ENCODE measurements at places on chromosomes 4 and X.

DNA sequence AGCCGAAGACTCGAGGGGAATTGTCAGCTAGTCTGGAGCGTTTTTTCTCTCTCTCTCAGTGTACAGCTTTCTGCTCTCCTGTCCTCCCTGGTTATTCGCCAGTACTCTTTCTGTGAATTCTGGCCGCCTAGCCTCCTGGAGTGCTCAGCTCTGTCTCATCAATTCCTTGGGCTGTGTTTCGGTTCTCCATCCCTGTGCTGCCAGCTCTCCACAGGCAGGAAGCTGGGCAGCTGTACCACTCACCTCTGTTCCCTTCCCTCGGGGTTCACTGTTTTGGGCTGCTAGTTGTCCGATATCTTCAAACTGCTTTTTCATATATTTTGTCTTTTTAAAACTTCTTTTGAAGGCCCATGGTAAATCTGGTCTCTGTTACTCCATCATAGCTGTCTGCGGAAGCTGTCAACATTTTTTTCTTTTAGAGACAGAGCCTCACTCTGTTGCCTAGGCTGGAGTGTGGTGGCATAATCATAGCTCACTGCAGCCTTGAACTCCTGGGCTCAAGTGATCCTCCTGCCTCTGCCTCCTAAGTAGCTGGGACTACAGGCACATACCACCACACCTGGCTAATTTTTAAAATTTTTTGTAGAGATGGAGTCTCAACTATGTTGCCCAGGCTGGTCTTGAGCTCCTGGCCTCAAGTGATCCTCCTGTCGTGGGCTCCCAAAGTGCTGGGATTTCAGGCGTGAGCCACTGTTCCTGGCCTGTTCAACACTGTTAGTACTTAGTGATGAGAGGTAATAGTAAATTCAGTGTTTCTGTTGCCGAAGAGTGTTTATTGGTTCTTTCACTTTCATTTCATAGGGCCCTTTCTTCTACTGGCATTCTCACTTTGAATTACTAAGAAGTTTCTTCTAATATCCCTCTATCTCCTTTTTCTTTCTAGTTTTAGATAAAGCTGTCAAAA, 18.6 kb downstream of the ZCCHC4 start:
- DNase-seq = no peak

DNA sequence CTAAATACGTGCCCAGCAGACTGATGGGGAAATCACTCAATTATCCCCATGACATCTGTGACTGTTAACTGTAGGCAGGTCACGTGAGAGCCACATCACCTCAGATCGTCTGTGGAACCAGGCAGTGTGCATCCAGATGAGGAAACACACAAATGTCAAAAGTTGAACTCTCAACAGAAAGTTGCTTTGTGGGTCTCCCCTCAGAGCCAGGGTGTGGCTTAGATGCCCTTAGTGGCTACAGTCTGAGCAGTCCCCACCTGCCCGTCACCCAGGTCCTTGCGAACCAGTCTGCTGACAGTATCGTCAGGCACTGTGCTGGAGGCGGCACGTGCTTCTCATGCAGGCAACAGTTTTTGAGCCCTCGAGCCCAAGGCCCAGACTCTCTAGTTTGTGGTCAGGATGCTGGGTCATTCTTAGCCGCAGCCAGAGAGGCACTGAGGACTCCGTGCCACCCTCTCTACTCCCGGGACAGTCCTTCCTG, 10.8 kb downstream of the TMEM187 start:
- DNase-seq = no peak

DNA sequence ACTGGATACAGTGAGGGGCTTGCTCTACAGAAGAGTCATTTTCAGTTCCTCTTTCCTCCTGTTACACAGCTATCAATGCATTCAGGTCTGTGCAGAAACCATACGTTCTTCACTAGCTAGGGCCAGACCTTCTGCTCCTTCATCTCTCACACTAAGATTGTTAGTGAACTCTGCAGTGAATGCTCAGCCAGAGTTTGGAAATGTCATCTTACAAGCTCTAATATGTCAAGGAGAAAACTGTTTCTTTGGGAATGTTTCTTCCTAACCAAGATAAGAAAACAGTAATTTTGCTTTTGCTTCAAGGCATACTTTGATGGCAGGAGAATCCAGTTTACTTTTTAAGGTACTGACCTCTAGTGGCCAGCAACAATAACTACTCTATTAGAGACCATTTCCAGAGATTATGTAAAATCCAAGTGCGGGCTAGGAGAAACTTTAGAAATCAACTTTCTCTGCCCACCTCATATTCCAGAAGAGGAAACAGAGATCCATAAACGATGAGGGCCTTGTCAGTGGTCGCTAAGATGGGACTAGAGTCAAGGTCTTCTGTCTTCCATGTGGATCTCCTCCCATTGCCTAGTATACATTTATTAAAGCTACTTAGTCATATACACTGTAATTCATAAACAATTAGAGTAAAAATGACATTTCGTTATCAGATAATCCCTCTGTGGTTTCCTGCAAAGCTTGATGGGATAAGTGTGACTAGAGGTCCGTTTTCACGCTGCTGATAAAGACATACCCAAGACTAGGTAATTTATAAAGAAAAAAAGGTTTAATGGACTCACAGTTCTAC, 12.1 kb upstream of the CC2D2A start:
- DNase-seq = no peak

DNA sequence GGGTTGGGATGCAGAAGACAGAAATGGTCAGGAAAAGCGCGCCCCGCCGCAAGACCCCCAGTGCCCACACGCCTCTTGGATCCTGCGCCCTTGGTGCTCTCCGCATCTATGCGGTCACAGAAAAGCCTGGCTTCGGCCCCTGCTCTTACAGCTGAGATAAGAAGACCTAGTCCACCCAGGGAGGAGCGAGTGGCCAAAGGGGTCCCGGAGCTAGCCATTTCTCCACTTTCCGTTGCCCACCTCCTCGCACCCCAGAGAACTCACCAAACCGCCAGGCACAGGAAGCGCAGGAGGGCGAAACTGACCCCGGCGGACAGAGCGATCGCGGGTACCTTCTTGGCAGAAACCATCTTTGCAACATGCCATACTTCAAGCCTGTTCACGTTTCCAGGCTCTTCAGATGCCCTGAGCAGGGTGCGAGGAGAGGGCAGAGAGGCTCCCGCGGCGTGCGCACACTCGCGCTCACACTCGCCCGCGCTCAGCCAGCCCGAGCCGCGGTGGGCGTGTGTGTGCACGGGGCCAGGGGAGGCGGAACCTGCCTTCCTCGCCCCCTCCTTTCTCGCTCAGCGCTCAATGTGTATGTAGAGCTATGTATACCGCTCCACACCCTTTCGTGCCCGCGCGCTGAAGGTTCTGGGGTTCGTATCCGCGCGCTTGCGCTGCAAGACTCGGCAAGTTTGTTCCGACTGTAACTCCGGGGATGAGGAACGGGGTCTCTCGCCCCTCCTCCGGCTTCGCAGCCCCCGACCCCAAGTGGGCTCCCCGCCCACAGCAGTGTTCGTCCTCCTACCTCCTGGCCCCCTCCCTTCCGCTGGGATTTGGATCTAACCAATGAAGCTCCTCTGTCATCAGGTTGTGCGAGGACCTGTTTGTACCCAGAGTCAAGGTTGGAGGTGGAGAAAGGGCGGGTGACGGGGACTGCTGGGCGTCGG, at the start of gene GABRA4:
Gene GABRA4 (minus strand): TSS at position 507 of the 932 bp plus-strand sequence. CDS start 157 bp downstream, at position 350.
- DNase-seq = no peak

GRCh38 chr4:165765053-165765452, 108.0 kb upstream of the TLL1 start:
- no peak for DNase-seq

DNA sequence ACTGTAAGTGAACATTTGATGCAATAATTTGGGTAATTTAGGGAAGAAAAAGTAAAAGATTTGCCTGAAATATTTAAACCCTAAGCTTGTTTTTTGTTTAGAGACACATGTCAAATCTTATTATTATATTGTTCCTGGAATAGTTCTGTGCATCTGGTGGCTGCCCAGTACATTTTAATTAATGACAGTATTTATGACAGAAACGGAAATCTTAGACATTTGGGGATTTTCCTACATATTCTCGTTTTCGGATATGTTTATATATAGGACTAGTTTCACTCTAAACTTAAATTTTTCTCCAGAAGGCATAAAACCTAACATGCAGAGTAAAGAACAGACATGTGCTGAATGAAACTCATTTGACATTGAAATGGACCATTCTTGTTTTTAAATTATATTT, 125.6 kb upstream of the PAQR3 start:
- no peak for DNase-seq

DNA sequence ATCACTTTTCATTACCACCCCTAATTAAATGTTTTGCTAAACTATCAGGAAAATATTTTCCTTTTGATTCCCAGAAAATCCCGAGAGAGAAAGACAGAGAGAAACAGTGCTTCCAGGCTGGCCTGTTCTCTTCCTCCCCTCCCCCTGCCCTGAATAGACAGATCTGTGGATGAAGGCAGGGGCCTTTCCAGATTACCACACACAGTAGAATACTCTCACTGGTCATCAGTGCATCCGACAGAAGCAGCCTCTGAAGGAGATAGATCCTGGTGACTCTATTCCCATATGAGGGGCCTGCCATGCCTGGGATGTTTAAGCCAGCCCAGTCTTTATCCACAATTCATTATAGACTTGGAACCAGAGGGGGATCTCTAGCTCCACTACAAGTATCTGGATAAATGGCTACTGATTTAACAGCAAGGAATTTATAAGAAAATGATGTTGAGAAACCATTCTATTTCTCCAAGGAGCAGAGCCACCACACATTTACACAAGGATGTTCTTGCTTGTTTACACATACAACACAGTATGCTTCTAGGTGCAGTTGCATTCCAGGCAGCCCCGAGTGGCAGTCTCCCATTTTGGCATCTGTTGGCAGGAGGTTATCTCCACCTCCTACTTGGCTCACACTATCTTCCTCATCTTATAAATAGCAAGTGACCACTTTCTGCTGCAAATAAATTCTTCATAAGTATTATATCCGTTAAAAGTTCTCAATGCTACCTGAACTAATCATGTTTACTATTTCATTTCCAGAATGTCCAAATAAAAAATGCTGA, 115.8 kb downstream of the HS6ST2 start:
- no peak for DNase-seq

GRCh38 chrX:33465137-33465536, 253.8 kb upstream of the DMD start:
- no peak for DNase-seq

DNA sequence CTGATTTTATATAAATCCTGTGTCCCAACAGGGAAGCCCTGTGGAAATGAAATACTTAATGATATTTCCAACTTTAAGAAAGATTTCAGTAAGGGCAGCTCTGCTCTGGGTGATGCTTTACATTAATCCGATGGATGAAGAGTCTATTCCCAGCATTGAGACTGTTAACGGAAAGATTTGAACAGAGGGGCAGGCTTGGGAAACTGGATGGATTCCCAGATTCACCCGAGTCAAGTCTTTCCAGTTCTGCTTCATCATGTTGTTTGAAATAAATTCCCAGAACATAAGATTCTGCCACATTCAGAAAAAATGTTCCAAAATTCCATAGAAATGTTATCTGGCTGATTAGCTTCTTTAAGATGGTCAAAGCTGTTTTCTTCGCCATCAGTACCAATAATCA, 246.0 kb downstream of the FBXW7 start:
- no peak for DNase-seq

GRCh38 chrX:42695800-42696358, 82.1 kb downstream of the PPP1R2C start:
- no peak for DNase-seq

GRCh38 chr4:8403976-8404375, 36.5 kb downstream of the ACOX3 start:
- no peak for DNase-seq

DNA sequence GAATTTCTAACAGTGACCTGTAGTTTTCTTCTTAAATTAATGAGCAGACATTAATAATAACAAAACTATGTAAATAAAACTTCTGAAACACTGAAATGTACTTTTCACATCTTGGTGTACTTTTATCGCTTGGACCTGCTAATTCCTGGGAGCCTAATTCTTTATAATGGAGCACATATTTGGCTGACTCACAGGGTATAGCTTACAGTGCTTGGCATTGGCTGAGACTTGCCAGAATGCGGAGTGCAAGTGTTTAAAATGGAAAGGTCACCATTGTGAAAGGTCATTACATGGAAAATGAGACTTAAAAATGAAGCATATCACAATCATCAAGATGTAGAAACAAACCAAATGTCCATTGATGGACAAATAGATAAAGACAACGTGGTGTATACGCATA, 137.3 kb upstream of the PDLIM3 start:
- no peak for DNase-seq

- no peak for DNase-seq
Measured at GRCh38 chr4:10192331-10192730, 75.7 kb upstream of the WDR1 start.

GRCh38 chrX:77977095-77977494, 7.7 kb upstream of the PGAM4 start:
- no peak for DNase-seq

- DNase-seq = no peak
Measured at GRCh38 chrX:13903405-13903804, 86.5 kb upstream of the GPM6B start.

DNA sequence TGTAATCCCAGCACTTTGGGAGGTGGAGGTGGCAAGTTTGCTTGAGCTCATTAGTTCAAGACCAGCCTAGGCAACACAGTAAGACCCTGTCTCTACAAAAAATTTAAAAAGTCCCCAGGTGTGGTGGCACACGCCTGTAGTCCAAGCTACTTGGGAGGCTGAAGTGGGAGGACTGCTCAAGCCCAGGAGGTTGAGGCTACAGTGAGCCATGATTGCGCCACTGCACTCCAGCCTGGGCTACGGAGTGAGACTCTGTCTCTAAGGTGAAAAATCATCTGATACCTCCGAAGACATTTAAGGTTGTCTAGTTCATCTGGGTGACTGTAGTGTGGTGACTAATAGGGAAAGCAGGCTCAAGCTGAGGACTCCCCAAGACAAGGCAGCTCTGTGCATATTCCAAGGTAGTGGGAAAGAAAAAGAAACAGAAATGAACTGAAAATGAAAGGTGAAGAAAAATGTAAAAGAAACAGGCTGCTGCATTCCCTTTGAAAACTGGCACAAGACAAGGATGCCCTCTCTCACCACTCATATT, 23.3 kb downstream of the FRYL start:
- no peak for DNase-seq

DNA sequence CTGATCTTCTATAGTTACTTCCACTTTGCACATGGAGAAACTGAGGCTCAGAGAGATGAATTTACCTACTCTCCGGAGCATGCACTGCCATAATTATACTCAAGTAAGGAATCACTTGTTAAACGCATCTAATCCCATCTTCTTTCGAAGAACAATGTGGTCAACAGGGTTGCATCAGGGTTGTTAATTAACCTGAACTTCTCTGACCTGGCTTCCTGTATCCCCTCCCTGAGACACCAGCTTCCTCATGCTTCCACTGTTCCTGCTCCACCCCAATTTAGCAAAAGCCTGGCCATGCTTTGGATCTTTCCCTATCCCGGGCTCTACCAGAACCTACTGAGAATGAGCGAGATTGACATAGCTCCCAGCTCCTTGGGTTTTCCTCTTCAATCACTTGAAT, 136.7 kb downstream of the SMIM20 start:
- no peak for DNase-seq

GRCh38 chr4:7734651-7735260, 204.9 kb downstream of the AFAP1 start:
- no peak for DNase-seq

DNA sequence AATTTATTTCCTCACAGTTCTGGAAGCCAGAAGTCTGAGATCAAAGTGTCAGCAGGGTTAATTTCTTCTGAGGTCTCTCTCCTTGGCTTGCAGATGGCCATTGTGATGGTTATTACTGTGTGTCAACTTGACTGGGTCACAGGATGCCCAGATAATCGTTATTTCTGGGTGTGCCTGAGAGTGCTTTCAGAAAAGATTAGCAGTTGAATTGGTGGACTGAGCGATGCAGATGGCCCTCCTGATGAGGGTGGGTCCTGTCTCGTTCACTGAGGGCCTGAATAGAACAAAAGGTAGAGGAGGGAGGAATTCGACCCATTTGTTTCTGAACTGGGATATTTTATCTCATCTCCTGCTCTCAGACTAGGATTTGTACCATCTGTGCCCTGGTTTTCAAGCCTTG, 15.7 kb downstream of the SMIM43 start:
- DNase-seq = no peak
